ENCODE measurements at places on chromosomes 7 and 10.

- no peaks in the 10 kb centered on the region for H3K27me3 ChIP-seq
- H3K4me3 ChIP-seq = no peak overlapping the region
- no peak for DNase-seq
- H3K4me1 ChIP-seq = no peaks in the 10 kb centered on the region
- no peaks in the 10 kb centered on the region for H3K36me3 ChIP-seq
Observed at GRCh38 chr7:24718977-24719491, 38.2 kb downstream of the GSDME start.

DNA sequence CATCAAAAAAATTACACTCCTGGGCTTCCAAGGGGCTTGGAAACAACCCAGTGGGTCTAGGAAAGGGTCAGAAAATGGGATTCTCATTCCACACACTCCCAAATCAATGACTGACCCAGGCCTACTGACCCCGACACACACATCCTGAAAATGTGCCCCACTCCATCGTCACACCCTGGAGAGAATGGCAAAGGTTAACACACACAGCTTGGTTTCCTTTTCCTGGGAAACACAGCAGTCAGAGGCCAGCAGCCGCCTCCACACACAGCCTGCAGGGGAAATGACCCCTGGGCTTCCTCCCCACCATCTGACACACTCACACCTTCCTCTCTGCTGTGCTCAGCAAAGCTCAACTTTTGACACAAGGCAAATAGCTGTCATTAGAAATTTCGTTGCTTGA is 42.9 kb downstream of the SH3PXD2A start:
- H3K36me3 ChIP-seq = no peaks in the 10 kb centered on the region
- DNase-seq = peak; percentile 60
- H3K4me3 ChIP-seq = no peak overlapping the region

GRCh38 chr10:58593008-58593407 is 80.3 kb downstream of the BICC1 start:
- DNase-seq = no peak
- H3K27me3 ChIP-seq = no peaks in the 10 kb centered on the region
- H3K36me3 ChIP-seq = no peaks in the 10 kb centered on the region
- no peak overlapping the region for H3K4me3 ChIP-seq
- no peaks in the 10 kb centered on the region for H3K4me1 ChIP-seq
- no peak overlapping the region for H3K27ac ChIP-seq

GRCh38 chr10:85864868-85865526 is 501.6 kb downstream of the GRID1 start:
- H3K4me3 ChIP-seq = no peak overlapping the region
- no peak overlapping the region for H3K27ac ChIP-seq
- DNase-seq = no peak
- H3K36me3 ChIP-seq = no peaks in the 10 kb centered on the region

DNA sequence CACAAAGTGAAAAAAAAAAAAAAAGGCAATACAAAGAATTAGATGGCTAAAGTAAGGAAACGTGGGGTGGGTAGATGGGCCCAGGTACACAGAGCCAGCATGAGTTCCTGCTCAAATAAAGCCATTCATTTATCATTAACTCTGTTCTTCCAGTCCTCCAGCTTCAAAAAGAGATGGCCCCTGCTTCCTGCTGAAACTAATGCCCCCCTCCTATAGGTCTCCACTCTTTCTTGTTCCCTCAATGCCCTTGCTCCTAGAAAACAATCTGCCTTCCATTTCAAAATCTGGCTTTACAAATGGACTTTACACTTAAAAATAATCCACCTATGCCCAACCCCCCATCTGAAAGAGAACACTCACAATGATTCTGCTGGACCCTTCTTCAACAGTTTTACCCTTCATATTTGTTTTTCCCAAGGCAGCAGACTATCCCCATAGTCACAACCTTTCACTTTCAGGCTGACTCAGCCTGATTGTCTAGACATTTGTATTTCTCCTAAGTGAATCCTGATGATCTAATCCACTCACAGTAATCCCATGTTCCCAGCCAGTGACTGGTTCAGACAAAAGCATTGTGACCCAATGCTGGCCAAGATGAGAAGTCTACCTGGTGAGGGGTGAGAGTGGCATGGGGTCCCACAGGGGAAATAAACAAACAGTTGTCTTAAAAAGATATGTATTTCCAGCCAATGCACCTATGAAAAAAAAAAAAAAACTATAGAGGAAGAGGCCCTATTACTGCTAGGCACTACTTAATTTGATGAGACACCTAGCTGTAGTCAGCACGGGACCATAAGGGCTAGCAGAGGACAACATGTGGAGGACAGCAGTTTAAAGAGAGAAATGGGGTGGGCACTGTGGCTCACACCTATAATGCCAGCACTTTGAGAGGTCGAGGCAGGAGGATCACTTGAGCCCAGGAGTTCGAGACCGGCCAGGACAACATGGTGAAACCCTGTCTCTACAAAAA is 74.6 kb upstream of the GRID1 start:
- H3K4me1 ChIP-seq = no peaks in the 10 kb centered on the region
- no peaks in the 10 kb centered on the region for H3K27me3 ChIP-seq
- peak overlapping the region; percentile 44 for H3K27ac ChIP-seq
- no peaks in the 10 kb centered on the region for H3K36me3 ChIP-seq
- H3K4me3 ChIP-seq = no peak overlapping the region

DNA sequence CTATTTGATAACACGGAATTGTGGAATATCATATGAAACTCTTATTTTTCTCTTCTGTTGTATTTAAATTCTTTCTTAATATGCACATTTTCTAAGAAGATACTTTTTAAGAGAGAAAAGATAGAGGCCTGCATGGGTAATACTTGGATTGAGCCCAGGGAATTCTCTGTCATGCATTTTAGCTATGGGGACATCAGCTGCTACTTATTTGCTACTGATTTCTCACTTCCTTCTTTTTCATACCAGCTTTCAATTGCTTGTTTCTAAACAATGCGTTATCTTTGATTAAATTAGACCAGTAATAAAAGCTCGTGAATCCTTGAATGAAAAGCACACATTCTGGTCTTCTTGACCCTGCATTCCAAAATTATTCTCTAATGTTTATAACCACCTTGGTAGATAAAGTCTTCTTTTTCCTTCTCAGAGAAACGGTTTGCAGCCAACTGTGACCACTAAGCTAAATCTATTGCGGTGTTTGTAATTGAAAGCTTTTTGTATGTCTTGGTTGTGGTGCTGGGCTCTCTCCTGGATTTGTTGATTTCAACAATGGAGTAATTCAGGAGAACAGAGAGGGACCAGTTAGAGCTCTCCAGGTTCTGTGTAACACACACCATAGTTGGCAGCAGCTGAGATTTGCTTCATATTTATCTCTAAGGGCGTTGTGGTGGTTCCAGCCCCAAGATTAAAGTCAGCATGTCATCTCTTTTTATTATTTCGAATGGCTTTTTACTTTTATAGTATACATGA is 139.3 kb downstream of the PPP1R9A start:
- no peak for DNase-seq
- no peaks in the 10 kb centered on the region for H3K36me3 ChIP-seq
- H3K4me1 ChIP-seq = no peaks in the 10 kb centered on the region
- H3K27me3 ChIP-seq = no peaks in the 10 kb centered on the region
- H3K27ac ChIP-seq = no peak overlapping the region
- no peak overlapping the region for H3K4me3 ChIP-seq

- H3K27ac ChIP-seq = no peak overlapping the region
- no peak overlapping the region for H3K4me3 ChIP-seq
- H3K27me3 ChIP-seq = no peaks in the 10 kb centered on the region
- H3K36me3 ChIP-seq = no peaks in the 10 kb centered on the region
- no peak for DNase-seq
Observed at GRCh38 chr7:6725003-6725402, 18.3 kb upstream of the ZNF12 start.

GRCh38 chr7:88314061-88314491 is 7.4 kb upstream of the STEAP4 start:
- peaks cover 9% of the 10 kb centered on the region for H3K4me1 ChIP-seq
- H3K4me3 ChIP-seq = no peak overlapping the region
- no peak for DNase-seq
- no peaks in the 10 kb centered on the region for H3K36me3 ChIP-seq
- H3K27ac ChIP-seq = no peak overlapping the region

DNA sequence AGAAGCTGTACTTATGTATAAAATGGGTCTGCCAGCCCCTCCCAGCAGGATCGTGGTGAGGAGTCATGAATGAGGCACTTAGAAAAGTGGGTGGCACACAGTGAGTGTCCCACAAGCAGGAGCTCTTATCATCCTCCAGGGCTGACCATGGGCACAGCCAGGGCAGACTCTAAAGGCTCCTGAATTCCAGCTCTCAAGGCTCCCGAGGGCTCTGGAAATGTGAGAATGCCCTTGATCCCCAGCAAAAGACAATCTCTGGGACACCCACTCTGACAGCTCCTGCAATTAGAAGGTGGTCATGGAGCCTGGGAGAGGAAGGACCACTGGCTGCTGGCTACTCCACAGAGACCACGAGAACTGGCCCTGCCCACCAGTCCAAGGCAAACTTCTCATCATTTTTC is 1.6 kb downstream of the VSTM4 start:
- H3K36me3 ChIP-seq = no peaks in the 10 kb centered on the region
- no peak overlapping the region for H3K27ac ChIP-seq
- H3K4me1 ChIP-seq = no peaks in the 10 kb centered on the region
- H3K4me3 ChIP-seq = no peak overlapping the region
- no peaks in the 10 kb centered on the region for H3K27me3 ChIP-seq
- no peak for DNase-seq

DNA sequence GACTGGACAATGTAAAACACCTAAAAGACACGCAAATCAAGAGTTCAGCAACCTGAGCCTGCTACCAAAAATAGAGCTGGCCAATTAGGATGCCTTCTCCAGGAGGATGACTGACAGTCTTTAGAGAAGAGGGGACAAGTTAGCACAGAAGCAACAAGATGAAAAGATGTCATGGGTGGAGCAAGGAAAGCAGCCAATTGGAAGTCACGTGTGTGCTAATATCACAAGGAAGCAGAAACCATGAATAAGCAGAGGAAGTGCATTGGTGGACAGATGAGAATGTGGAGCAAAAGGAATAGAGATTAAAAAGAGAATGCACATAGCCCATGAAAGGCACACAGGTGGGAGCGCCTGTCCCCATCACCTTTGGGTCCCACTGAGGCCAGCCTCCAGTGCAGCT is 148.1 kb downstream of the SLC25A13 start:
- DNase-seq = no peak
- no peaks in the 10 kb centered on the region for H3K36me3 ChIP-seq
- no peaks in the 10 kb centered on the region for H3K4me1 ChIP-seq
- H3K27me3 ChIP-seq = no peaks in the 10 kb centered on the region
- H3K27ac ChIP-seq = no peak overlapping the region
- H3K4me3 ChIP-seq = no peak overlapping the region

DNA sequence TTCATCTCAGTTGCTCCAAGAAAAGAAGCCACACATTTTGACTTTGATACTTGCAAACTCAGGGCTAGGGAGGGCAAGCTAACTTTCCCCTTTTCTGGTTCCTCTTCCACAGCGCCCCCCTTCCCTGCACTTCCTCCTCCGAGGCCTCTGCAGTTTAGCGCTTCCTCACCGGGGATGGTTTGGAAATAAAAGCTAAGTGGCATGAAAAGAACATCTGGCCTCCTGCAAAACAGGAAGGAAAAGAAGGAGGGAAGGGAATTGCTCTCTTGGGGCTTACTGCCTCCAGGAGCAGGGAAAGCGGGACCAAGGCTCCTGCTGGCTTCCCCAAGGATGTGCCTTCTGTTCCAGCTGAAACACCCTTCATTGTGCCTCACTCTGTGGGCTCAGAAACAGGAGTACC is 42.3 kb downstream of the PRKCQ start:
- H3K4me1 ChIP-seq = no peaks in the 10 kb centered on the region
- no peaks in the 10 kb centered on the region for H3K36me3 ChIP-seq
- no peak for DNase-seq
- H3K27ac ChIP-seq = no peak overlapping the region

- H3K27me3 ChIP-seq = no peaks in the 10 kb centered on the region
- H3K27ac ChIP-seq = peak overlapping the region; percentile 82
- no peaks in the 10 kb centered on the region for H3K36me3 ChIP-seq
- peak; percentile 94 for DNase-seq
- H3K4me1 ChIP-seq = no peaks in the 10 kb centered on the region
Observed at GRCh38 chr10:92591550-92592022, 1.3 kb upstream of the KIF11 start.

DNA sequence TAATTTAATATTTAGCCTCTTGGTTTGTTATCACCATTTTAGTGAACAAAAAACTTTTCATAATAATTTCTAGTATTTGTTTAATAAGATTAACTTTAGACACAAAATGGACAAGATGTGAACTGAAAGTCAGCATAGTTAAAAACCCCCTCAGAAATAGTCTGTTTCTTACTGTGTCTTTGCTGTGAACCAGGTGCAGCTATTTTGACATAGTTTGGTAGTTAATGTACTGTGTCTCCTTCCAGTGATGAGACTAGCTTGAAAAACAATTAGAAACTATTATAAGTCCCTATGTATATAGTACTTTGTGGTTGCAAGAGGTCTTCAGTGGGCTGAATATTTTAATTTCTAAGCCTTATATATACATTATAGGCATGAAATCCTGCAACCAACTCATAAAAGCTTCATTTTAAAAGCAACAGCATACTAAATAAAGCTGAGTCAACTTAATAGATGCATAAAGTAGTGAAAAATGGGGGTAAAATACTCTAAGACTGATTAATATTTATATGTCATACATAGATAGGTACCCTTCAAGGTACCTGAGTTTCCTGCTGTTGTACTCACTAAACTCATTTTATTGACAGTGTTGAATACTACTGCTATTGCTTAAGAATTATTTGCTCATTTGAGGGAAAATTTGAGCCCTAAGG is 19.2 kb downstream of the DMTF1 start:
- no peak for DNase-seq
- H3K27ac ChIP-seq = no peak overlapping the region
- no peak overlapping the region for H3K4me3 ChIP-seq
- H3K36me3 ChIP-seq = no peaks in the 10 kb centered on the region

GRCh38 chr7:159042581-159043101 is 102.0 kb downstream of the VIPR2 start:
- no peaks in the 10 kb centered on the region for H3K36me3 ChIP-seq
- H3K4me1 ChIP-seq = no peaks in the 10 kb centered on the region
- H3K27me3 ChIP-seq = no peaks in the 10 kb centered on the region
- H3K4me3 ChIP-seq = no peak overlapping the region

Measured in right lobe of liver (tissue), 6 donors.